ENCODE measurements at places on chromosomes 12 and 14.
A peak's percentile ranks its signal among the peaks of the same experiment; 100 is the strongest.

DNA sequence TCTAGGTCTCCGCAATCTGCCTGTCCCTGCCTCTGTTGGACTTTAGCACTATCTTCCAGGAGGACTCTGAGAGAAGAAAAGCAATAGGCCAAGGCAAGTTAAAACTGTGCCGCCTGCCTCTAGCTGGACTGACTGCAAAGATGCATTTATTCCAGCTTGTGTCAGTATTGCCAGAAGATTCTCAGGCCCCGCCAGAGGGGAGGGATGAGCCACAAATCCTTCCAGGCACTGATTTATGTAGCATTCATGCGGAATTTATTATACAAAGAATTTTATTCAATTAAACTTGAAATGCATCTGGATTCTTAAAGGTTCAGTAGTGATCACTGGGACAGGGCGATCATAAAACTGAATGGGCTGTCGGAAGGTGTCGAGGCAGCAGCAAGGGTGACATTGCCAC, 19.8 kb downstream of the MMAB start:
- DNase-seq, result no peak

- peak; percentile 46 for DNase-seq
Measured at GRCh38 chr12:26566675-26567074, 266.3 kb downstream of the ITPR2 start.

DNA sequence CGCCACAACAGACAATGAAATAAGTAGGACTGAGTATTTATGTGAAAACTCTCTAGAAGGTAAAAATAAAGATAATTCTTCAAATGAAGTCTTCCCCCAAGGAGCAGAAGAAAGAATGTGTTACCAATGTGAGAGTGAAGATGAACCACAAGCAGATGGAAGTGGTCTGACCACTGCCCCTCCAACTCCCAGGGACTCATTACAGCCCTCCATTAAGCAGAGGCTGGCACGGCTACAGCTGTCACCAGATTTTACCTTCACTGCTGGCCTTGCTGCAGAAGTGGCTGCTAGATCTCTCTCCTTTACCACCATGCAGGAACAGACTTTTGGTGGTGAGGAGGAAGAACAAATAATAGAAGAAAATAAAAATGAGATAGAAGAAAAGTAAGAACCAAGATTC, 82.7 kb downstream of the VEZT start:
- DNase-seq, result no peak

GRCh38 chr12:103769240-103769945, 71.6 kb downstream of the NT5DC3 start:
- no peak for DNase-seq

DNA sequence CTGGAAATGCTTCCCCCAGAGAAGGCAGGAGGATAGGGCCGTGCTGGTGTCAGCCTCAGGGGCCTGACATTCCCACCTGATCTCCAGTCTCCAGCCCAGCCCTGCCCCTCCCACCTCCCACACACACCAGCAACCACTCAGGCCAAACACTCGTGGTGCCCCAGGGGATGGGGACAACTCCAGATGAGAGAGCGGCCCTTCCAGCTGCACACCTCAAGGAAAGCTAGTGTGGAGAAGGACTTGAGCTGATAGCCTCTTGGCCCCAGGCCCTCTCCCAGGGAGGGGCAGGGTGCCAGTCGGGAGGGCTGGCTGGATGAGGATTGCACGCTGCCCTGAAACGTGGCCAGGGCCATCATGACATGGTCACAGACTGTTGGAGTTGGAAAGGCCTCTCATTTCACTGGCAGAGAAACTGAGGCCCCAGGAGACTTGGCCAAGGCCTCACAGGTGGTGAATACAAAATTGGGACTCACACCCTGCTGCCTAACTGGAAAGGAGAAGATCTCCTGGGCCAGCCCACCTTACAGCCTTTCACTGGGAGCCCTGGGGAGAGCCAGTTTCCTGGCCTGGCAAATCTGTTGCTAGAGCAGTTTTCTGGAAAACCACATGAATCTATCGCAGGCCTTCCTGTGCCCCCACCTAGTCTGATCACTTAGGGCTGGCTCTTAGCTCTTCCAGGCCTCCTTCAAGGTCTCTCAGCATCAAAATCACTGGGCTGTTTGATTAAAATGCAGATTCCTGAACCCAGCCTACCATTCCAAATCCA, 52.1 kb downstream of the IRF2BPL start:
- no peak for DNase-seq

- DNase-seq, result no peak
Measured at GRCh38 chr12:4420138-4420670, 25.4 kb downstream of the FGF6 start.

Data from Ammon's horn (tissue), 1 donor.